ENCODE measurements at places on chromosomes 13 and 19.

DNA sequence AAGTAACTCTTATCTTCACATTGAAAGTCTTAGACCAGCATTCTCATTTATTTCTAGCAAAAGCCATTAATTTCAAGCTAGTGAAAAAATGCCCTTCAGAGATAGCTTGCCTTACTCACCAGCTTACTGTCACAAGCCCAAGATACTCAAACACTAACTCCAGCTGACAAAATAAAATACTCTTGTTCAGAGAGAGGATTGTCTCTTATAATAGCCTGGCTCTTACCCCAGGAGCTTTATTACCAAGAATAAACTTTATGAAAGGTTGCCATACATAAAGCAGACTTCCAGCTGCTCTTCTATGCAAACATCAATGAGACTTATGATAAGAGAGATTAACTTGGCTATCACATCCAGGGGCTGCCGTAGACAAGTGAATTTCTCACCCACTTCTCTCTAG lies 53.6 kb downstream of the XPO4 start:
- no peak for DNase-seq

DNA sequence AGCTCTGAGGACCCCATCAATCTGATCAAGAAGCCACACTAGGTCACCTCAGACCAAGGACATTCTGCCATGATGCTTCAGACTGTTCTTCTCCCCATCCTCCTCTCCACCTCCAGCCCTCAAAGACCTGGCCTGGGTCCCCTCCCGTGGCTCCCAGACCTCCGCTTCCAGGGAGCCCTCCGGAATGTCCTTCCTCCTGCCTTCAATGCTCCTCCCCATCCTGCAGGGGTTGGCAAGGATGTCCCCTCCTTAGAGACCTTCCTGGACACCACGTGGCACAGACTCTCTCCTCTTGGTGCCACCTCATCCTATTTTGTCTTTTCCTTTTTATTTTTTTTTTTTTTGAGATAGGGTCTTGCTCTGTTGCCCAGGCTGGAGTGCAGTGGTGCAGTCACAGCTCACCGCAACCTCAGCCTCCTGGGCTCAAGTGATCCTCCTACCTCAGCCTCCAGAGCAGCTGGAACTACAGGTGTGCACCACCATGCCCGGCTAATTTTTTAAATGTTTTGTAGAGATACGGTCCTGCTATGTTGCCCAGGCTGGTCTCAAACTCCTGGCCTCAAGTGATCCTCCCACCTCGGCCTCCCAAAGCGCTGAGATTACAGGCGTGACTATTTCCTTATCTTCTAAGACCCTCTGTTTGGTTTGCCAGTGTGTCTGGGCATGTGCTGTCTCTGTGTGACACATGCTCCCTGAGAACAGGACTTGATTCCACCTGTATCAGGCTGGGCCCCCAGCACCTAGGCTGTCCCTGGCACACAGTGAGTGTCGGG lies 84.9 kb downstream of the GNG7 start:
- no peak for DNase-seq

DNA sequence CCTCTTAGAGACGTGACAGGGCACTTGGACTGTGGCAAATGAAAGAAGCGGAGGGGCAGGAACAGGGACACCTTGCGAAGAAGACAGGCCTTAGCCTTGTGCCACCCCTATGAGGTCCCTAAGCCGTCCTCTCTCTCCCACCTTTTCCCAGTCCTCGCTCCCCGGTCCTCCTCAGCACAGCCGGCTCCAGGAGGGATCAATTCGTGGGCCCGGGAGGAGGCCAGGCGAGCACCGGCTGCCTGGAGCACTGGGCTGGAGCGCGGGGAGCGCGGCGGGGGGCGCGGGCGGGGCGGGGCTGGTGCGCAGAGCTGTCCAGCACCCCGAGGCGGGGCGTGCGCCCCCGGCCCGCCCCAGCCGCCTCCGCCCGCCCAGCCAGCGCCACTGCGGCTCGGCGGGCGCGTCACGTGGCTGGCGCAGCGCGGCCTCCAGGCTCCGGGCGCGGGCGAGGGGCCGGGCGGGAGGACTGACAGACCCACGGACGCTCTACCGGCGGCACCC lies at the start of gene LRP3:
TSS of gene LRP3 (plus strand) at position 466 of the 498 bp plus-strand sequence. CDS start 456 bp downstream, outside the sequence.
- DNase-seq, result no peak

- DNase-seq, result no peak
Observed at GRCh38 chr19:42422901-42423461, 4.2 kb downstream of the LIPE start.

GRCh38 chr19:47475465-47475864 lies 3.8 kb upstream of the SLC8A2 start:
- DNase-seq, result no peak

DNA sequence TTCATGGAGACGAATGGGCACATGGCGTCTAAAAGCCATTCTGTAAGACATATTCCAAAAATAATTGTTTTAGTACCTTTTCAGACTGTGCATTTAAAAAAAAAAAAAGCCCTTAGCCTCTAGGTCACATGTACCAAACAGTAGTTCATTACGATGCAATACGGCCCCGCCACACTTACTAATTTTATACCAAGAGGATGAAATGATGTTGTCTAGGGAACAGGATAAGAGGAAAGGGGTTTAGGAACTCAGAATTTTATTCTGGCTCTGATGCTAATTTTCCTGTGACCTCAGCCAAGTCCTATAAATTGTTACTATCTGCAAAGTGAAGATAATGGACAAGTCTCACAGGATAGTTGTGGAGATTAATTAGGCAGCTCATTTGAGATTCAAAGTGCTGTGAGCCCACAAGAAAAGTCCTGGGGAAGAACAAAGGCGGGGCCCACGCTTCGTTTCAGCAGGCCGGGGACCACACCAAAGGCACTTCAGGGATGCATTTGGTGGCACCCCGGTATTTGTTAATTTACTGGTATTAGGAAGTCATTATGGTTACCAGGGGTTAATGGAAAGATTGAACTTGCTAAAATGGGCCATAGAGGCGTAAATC lies 511.1 kb downstream of the IRS2 start:
- DNase-seq, result no peak

DNA sequence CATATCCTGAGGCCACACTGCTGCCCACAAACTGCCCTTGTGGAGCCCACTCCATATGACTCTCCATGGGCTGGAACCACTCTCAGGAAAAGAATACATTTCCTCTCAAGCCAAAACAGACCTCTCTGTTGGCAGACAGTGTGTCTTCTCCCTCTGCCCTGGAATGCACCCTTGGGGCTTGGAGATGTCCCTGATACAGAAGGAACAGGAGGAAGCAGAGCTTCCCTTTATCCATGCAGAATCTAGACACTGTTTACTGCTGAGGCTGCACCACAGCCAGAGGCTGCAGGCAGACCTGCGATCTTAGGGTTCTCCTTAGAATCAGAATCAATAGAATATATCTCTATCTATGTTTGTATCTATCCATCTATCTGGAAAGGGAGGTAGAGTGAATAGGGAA lies 26.8 kb upstream of the CYP4F8 start:
- DNase-seq, result no peak

DNA sequence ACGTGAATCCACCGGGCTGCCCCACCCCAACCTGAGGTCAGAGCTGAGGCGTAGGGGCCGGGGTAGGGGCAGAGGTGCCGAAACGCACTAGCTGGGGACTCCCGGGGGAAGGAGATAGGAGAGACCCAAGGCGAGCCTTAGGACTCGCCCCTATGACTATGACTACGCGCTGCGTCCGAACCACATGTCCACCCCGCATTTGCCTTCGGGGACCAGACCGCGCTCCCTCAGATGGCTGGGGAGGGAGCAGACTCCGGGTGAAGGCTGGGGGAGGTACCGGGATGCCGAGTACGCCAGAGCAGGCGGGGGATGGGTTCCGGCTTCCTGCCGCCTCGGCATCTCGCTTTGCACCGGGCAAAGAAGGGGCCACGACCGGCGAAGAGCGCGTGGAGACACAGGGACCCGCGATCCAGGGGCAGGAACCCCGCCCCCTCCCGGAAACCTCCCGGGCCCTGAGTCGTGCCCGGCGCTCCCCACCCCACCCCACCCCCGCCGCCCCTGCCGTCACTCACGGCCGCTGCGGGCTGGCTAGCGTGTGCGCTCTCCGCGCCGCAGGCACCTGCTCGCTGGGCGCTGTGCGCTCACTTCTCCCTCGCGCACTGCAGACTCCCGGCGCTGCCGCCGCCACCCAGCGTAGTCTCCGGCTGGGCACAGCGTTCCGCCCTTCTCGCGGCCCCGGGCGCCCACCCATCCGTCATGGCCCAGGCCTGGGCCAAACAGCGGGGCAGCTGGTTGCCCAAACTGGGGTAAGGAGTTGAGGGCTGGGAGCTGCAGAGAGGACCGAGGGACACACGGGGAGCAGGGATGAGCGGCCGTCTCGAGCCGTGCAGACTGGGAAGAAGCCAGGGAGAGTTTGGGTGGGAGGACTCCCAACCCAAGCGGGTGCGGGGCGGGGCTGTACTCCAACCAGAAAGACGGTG lies 622 bp upstream of the VSTM2B start:
- no peak for DNase-seq

GRCh38 chr13:106401081-106401480 lies 134.4 kb downstream of the EFNB2 start:
- no peak for DNase-seq
